Daoy (cell line): ENCODE measurements at places on chromosomes 16 and 17. TPM values are rescaled to one million over a fixed set of nuclear protein-coding genes. Genes with fewer than 3 reads are reported as not detected.

The NTN3 gene
- total RNA-seq, result not detected in 2 replicates

The WNT3 gene
- total RNA-seq, result 2.4 and 3.4 TPM in 2 replicates

The TUFM gene
- 157 and 180 TPM in 2 replicates for total RNA-seq

- no peak for DNase-seq
These were observed 151.0 kb downstream of the IRX3 start for GRCh38 chr16:54135361-54136275.

DNA sequence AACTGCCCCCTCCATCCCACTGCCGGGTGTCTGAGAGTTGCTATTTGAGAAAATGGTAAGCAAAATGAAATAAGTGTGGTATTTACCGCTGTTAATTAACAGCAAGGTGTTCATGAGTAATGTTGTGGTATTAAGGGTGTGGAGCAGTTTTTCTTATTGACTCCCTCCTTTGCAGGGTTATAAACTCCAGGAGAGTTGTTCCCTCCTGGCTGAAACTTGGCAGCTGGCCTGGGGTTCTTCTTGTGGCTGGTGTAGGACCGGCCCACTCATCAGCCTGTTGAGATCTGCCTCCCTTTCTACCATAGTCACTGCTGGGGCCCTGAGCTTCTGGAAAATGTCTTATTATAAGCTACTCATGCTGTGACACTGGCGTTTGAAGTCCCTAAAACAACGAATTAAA is 128.6 kb downstream of the SOX9 start:
- no peak for DNase-seq

DNA sequence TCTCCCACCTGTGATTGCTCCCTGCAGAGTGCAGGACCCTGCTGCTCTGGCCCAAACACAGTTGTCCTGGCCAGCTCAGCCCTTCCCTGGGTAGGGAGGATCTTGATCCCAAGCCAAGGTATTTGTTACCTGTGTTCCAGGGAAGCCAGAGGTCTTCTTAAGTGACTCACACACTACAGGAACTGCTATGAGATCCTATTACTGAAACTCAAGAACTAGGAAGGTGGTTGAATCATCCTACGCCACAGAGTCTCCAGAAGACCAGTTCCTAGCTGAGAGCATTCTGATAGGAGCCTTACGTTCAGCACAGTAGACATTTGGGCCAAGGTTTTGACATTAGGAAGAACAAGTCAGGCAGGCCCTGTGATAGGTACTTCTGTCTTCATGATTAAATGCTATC is 12.0 kb downstream of the CHST6 start:
- DNase-seq, result peak; percentile 51
